ENCODE measurements at places on chromosomes 6 and 20.

- DNase-seq, result no peak
Measured at GRCh38 chr20:9945408-9945807, 89.4 kb upstream of the ANKEF1 start.

DNA sequence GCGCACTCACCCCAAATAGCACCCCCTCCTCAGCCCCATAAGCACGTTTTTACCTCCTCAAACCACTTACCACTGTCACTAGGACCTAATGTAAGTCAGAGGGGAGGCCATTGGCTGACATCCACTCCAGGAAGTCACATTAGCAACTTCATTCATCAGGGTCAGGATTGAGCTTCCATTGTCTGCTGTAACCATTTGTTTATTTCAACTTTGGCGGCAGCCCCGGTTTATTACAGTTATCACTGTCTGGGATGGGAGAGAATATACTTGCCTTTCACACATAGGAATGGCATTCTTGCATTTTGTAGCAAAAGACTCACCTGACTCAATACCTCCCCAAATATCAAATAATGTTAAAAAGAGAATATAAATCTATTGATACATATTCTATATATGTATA is 38.3 kb downstream of the MAFB start:
- no peak for DNase-seq

DNA sequence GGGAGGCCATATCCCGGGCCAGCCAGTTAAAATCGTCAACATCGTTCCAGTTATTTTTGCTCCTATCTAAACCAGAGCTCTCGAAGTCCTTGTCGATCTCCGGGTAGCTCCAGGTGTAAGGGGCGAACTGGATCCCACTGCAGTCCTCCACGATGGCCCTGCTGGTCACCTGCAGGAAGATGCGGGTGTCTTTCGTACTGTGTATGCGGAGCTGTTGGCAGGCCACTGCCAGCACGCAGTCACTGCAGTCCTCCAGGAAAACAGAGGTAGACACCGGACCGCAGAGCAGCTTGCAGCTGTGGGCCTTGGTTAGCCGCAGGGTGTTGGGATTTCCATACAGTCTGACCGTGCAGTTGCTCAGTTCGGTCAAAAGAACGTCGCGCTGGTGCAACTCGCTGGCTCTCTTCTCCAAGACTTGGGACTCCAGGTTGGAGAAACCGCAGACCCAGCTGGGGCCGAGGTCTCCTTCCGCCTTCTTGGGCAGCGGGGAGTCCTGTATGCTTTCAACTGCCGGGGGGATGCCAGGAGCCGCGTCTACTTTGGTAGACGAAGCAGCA is 742 bp downstream of the TBCC start:
- DNase-seq, result no peak

DNA sequence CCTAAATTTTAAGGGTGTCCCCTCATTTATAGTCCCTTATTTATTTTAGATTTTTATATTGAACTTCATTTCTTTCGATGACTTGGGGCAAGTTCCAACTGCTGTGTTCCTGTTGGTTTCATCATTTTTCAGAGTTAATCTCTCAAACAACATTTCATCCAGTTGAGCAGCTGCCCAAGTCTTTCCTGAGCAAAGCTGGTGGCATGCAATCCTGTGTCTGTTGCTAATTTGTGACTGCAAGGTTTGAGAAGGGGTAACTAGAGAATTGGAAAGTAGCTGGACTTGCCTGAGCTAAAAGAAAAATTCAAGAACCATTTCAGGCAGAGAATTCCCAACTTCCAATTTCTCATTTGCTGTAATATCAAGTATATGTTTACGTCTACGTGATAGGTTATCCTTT is 881.5 kb upstream of the SLC35B3 start:
- DNase-seq, result no peak

GRCh38 chr6:29232725-29233124 is 62.0 kb downstream of the OR2J2 start:
- DNase-seq, result no peak

DNA sequence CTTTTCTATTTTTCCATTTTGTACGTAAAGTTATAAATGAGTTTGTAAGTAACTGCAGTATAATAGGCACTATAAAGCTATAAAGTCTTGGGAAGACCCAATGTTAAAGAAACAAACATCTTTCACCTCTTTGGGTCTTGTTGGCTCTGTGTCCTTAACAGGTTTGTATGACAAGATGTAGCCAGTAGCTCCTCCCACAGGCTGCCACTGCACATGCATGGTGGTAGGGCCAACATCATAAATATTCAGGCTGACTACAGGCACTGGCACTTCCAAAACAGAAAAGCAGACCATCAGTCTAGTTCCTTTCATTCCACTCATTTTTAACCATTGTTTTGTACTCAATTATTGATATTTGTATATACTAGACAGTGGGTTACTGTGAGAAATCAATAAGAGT is 59.9 kb downstream of the COL12A1 start:
- no peak for DNase-seq

DNA sequence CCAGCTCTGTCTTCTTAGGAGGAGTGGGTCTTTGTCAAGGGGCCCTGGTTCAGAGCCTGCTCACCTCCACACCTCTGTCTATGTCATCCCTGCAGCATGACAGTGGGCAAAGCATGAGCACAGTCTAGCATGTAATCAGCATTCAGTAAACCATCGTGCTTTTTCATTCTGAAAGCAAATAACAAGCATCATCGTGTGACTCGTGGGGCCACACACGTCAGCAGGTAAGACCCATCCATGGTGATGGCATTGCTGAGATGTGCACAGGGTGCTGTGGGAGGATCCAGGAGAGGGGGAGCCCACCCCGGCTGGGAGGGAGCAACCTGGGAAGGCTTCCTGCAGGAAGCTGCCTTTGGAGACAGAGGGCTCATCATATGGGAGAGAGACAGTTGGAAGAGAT is 106.7 kb downstream of the TMEM242 start:
- no peak for DNase-seq

GRCh38 chr6:7882505-7883257 is 27.9 kb downstream of the TXNDC5 start:
- no peak for DNase-seq

- no peak for DNase-seq
Measured at GRCh38 chr6:42093582-42094329, 43.4 kb downstream of the TAF8 start.

DNA sequence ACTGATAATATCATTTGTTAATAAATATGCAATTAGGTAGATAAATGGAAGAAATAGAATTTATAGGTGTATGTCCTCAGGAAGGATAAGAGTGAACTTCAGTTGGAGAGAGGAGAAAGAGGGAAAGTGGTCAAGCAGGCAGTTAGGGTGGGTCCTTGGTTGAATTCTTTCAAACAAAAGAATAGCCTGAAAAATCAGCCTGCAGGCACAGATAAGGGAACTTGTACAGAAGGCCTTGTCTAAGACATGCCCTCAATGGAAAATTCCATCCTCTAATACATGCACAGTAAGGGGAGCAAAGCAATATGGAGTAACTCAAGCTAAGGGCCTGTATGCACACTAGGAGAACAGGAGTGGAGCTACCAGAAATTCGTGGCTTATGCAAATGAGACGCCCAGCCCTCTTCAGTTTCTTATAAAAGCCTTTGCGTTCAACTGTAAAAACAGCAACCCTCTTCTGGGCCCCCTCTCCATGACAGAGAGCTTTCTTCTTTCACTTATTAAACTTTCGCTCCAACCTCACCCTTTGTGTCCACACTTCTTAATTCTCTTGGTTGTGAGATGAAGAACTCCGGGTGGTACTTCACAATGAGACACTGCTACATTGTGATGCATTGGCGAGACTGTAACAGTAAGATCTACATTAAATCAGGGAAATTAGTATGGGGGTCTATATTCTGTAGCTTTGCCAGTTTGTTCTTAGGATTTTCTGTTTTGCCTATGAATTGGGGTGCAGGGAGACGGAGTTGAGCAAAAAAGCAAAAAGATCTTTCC is 147.0 kb downstream of the HS3ST5 start:
- DNase-seq, result no peak

DNA sequence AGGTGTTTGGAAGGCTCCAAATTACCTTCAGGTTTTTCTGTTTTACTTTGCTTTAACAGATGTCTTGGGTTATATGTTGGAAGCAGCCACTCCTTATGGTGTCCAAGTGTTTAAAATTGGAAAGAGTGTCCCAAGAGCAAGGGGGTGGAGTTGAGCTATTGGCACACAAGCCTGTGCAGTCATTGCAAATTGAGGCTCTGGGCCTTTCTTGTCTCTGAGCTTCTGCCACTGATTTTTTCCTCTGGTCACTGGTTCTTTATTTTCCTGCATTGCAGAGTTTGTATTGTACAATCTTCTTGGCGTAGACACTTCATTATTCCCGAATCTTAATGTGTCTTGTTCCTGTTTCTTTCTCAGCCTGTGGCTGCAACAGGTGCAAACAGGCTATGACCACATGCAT is 598.8 kb downstream of the RNF144B start:
- no peak for DNase-seq

- no peak for DNase-seq
Measured at GRCh38 chr6:25066593-25066992, 130.8 kb upstream of the RIPOR2 start.

- no peak for DNase-seq
Measured at GRCh38 chr20:19583532-19584175, 174.4 kb upstream of the RIN2 start.

DNA sequence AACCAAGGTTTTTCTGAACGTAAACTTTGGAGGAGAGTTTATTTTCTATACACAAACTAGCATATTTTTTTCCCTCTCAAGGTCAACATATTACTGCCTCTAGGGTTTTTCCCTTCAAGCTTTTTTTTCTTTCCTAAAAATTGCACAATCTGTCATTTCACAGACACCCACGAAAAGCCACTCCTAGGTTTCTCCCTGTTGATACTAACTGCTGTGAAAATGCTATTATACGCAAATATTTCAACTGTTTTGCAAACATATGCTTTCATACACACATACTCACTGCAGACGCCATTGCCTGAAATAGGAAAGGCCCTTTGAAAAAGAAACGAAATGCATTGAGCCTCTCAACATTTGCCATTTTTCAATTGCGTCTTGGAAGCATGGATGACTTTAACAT is 333.0 kb downstream of the CD83 start:
- DNase-seq, result no peak

DNA sequence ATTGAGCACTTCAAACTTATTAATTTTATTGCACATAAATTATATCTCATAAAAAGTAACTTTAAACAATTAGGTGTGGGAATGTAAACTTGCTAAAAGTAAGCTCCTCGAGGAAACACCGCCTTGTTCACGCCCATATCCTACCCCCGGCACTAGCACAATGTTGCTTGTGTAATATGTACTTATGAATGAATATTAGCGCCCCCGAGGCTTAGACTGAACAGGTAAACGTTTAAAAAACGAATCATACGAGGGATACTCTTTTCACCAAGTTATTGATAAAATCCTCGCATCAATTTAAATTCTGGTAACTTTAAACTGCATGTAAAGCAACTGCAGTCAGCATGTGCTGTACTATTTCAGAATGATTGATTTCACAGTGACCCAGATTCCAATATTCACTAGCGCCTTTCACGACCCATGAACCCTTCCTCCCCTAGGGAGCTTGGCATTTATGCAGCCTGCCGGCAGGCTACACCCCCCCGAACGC is 637 bp downstream of the TFB1M start:
- no peak for DNase-seq

GRCh38 chr6:108690326-108691049 is 129.8 kb downstream of the FOXO3 start:
- no peak for DNase-seq

GRCh38 chr6:128409003-128409402 is 111.4 kb downstream of the PTPRK start:
- no peak for DNase-seq

GRCh38 chr6:53033764-53034163 is 31.4 kb upstream of the FBXO9 start:
- no peak for DNase-seq

DNA sequence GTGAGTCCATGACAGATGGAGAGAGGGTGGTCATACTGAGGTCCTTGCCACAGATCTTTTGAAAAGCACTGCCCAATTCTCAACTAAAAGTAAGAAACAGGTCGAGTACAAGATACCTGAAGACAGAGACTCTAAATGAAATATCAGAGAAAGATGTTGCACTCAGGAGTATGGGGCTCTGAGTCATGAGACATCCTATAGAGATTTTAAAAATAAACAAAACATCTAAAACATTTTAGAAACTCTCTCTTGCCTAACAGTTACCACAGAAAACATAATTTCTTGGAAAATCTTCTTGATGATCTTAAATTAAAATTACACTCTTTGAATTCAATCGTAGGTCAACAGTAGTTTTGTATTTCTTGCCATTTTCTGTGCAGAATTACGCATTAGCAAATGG is 348.9 kb upstream of the MARCKS start:
- DNase-seq, result no peak

- no peak for DNase-seq
Measured at GRCh38 chr6:21732731-21733130, 139.2 kb downstream of the SOX4 start.

- DNase-seq, result no peak
Measured at GRCh38 chr20:49297605-49298530, 20.0 kb upstream of the ZNFX1 start.

- DNase-seq, result no peak
Measured at GRCh38 chr6:13913226-13914001, 11.3 kb upstream of the RNF182 start.

DNA sequence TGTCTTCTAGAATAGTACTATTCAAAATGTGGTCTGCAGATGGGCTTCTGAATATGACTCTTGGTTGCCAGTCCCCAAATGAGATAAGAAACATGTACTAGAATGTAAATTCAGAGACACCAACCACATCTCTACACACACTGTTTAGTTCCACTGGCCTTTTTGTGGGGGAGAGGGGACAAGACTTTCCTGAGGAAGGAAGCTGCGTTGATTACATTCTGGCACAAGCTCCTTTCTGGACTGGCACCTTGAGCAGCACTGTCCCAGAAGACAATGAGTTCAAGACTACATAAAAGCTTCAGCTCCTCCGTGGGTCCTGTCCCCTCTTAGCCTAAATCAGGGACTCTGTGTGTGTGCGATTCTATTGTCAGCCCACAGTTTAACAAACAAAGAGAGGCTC is 6.9 kb upstream of the IYD start:
- no peak for DNase-seq

- DNase-seq, result no peak
Measured at GRCh38 chr6:37115236-37115895, 54.6 kb upstream of the PIM1 start.

DNA sequence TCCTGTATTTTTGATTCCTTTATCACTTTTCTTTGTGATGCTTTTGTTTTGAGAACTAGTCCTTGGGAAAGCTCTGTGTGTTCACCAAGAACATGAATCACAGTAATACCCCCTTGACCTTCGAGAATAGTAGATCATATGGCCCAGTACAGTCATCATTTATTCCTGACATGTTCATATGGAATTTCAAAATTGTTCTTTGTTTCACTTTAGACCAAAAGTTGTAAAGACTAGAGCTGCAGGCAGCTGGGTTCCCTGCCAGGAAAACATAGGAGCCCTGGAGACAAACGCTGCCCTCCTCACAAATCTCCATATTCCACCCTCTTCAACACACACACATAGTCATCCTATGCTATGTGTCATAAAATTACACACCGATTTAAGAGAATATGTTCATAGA is 621.2 kb upstream of the EYS start:
- no peak for DNase-seq

DNA sequence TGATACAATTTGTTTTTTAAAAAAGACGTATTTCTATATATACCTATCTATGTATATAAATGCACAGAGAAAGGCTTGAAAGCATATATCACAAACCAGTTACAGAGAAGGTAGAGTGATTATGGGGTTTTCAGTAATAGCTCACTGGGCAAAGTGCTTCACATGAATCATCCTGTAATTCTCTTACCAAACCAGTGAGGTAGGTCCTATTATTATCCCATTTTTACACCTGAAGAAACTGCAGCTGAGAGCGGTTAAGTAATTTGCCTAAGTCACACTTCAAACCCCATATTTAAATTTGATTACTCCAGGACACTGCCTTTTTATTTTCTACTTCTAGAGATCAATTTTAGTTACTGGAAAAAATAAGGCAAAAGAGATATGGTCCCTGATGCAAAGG is 4.4 kb downstream of the GSS start:
- DNase-seq, result no peak
